ENCODE measurements at places on chromosomes 2 and 18. TPM values are rescaled to one million over a fixed set of nuclear protein-coding genes. Genes with fewer than 3 reads are reported as not detected.

The SULT1C2 gene
- total RNA-seq = not detected

- no peak for DNase-seq
Measured at GRCh38 chr2:235847576-235847975, 320.6 kb downstream of the GBX2 start.

The TGFA gene
- 27.7 TPM for total RNA-seq

DNA sequence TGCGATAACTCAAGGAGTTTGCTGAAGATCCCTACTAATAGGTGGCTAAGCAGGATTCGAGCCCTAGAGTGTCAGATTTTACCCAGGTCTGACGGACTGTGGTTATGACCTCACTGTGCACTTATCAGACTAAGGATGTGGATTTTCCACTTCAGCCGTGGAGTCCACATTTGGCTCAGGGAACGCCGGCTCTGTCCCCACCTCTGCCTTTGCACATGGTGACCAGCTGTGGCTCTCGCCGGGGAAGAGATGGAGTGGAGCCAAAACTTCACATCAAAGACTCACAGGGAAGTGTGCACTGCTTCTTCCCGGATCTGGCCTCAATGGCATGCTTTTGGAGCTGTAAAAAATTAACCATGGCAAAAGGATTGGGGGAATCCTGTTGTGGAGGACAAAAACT, 249.3 kb upstream of the APCDD1 start:
- no peak for DNase-seq

DNA sequence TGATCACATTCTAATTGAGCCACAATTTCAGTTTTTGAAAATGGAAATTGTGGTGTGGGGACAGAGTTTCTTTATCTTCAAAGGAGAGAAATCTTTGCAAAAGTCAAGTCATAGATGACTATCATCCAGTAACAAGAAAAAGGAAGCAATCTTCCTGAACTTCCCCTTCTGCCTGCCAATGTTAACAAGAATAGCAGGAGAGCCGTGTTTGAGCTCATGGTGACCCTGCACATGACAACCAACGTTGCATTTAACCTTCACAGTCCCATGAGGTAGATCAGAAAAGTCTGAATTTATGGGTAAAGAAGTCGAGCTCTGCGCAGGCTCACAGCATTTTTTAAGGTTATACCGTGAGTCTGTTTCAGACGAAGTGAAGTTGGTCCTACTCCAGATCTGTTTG, 454.9 kb downstream of the LPIN1 start:
- DNase-seq = no peak

- DNase-seq = no peak
Measured at GRCh38 chr2:119983108-119983507, 29.8 kb upstream of the EPB41L5 start.

- DNase-seq = no peak
Measured at GRCh38 chr2:238569507-238570195, 142.9 kb downstream of the ASB1 start.

- no peak for DNase-seq
Measured at GRCh38 chr2:168166902-168167510, 80.4 kb downstream of the STK39 start.

DNA sequence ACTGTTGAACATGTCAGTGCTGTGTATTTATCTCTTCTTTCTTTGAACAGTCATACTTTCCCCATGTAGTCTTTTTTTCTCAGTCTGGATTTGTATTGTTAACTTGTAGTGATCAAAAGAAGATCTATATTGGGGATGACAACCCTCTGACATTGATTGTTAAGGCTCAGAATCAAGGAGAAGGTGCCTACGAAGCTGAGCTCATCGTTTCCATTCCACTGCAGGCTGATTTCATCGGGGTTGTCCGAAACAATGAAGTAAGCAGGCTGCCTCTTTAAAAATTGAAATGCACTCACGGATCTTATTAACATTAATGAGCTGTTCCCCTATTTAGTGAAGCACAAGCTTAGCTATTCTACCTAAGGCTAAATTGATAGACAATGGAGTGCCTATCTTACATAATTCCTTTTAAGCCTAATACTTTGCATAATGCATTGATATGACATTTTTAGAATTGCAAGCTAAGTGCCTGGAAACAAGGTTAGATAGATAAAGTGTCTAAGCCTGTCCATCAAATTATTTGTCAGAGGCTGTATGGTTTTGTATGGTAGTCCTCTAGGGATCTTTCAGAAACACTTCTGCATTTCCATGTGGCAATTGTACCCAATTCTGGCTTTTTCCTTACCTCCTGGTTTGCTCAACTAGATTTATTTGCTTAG, 29.3 kb upstream of the FAM171B start:
- no peak for DNase-seq

DNA sequence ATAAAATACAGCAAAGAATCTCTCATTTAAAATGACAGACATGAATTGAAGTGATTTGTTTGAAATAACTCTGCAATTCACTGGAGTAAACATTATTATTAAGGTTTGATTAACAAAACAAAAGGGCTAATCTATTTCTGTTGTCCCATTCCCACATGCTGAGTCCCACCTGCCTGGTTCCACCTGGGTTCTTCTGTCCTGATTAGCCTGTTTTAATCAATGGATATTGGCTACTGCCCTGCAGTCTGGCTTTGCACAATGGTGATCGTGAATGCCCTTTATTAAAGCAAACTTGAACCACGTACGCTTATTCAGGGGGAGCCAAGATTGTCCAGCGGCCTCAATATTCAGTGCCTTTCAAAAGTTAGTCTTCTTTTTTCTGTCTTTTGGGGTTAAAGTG, 72.8 kb upstream of the CDH19 start:
- DNase-seq = no peak

- DNase-seq = no peak
Measured at GRCh38 chr18:6591491-6591890, 138.0 kb upstream of the ARHGAP28 start.

DNA sequence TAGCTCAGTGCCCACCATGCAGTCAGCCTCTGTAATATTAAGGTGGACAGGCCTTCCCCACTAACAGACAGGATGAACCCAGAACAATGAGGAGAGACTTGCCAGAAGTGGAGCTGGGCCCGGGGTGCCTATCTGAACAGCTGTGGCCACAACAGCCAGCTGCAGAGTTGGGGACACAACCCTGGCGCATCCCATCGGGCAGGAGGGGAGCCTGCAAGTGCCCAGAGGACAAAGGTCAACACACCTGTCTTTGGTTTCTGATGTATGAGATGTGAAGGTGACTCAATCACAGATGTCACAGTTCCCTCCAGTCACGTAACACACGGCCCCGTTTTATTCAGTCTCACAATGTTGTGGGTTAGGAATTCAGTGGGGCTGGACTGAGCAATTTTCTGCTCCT, 48.2 kb upstream of the TAF1B start:
- DNase-seq = no peak

- no peak for DNase-seq
Measured at GRCh38 chr2:188176620-188177019, 115.1 kb upstream of the GULP1 start.

The BOLL gene
- total RNA-seq = not detected

GRCh38 chr18:8709248-8710059, 4.1 kb downstream of the MTCL1 start:
- DNase-seq = no peak

The PTPRN gene
- 7.6 TPM for total RNA-seq

DNA sequence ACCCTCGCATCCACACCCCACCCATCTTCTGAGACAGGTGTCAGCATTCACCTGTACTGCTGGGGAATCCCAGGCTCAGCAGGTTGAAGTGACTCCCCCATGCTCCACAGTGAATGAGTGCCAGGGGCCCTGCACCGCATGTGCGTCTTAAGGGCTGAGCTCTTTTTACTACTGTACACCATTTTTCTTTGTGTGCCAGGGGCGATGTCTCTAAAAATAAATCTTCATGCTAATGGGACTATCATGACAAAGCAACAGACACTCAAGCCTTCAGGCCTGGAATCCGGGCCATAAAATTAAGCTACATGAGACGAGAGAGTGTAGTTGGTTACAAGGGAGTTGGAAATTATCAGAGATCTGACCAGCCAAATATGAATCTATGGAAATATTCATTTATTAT, 294.8 kb downstream of the LPIN1 start:
- no peak for DNase-seq

Measured in vagina (tissue), 2 donors.